ENCODE measurements at places on chromosomes 7 and 10. TPM values are rescaled to one million over a fixed set of nuclear protein-coding genes. Genes with fewer than 3 reads are reported as not detected.

DNA sequence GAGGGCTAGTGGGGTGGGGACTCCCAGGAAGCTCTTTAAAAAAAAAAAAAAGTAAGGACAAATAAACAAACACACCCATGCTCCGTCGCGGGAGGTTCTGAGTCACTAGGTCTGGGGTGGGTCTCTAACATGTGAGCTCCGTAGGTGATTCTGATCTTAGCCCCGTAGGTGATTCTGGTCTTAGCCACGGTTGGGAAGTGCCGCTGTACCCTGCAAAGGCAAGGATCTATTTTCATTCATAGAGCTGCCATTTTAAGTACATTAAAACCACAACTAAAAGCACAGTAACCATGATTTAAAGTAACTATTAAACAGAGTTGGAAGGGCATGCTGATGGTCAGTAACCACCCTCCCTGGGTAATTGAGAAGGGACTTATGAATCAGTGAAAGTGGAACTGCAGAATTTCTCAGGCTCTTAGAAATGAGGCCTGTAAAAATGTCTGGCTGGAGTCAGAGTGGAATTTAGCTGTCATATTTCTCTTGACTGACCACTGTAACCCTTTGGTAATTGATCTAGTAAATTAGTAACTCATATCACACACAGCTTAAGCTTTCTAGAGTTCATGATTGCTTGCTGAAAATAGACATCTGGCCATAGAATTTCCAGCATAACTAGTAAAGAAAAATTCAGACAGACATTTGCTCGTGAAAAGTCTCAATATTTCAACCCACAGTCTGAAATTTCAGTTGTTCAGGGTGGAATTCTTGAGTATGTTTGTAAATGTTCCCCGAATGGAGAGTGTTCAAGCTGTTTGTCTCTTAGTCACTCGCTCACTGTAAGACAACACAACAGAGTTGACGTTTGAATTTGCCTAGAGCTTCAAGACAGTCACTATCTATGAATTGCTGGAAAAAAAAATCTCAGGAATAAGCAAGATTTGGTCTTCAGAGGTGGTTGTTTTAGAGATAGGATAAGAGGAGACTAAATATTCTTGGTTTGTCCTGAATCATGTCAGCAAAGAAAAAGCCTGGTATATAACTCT lies 34.2 kb upstream of the TCF7L2 start:
- DNase-seq = no peak

GRCh38 chr7:116828281-116828680 lies 34.1 kb upstream of the CAPZA2 start:
- no peak for DNase-seq

The RHBDD2 gene
- 119 TPM for polyA plus RNA-seq

DNA sequence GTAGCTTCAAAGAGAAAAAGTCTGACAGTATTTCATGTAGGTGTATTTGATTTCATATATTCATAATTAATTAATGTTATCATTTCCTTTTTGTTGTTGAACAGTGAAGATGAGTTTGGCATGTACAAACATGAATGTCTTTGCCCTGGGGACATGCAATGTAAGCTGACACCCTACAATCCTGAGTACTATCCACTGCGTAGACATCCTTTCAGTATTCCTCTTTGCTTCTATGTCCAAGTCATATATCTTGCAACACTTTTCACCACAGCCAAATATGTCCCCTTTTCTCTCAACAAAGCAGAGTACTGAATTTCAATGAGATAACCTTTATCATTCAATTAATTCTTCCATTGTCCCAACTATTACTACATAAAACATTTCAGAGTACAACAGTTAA lies 93.6 kb downstream of the GPR37 start:
- DNase-seq = no peak

- no peak for DNase-seq
These were observed 26.5 kb downstream of the GTF2IRD1 start for GRCh38 chr7:74479961-74480829.

DNA sequence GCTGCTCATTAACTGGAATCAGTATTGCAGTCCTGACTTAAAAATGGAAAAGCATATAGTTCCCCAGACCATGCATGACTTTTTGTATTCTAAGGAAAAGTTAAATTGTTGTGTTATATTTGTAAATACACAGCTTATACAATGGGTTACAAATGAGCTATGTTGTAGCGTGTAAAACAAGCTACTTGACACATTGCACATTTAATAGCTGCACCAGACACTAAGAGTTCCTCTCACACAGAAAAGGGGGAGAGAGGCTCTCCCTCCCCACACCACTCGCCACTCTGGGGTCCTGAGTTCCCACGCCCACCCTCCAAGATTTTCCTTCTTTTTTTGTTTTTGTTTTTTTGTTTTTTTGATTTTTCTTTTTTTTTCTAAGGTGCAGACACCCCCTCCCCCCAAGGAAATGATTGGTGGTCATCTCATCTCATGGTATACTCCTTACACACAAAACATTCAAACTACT lies 6.3 kb downstream of the KLF6 start:
- DNase-seq = peak; percentile 23

DNA sequence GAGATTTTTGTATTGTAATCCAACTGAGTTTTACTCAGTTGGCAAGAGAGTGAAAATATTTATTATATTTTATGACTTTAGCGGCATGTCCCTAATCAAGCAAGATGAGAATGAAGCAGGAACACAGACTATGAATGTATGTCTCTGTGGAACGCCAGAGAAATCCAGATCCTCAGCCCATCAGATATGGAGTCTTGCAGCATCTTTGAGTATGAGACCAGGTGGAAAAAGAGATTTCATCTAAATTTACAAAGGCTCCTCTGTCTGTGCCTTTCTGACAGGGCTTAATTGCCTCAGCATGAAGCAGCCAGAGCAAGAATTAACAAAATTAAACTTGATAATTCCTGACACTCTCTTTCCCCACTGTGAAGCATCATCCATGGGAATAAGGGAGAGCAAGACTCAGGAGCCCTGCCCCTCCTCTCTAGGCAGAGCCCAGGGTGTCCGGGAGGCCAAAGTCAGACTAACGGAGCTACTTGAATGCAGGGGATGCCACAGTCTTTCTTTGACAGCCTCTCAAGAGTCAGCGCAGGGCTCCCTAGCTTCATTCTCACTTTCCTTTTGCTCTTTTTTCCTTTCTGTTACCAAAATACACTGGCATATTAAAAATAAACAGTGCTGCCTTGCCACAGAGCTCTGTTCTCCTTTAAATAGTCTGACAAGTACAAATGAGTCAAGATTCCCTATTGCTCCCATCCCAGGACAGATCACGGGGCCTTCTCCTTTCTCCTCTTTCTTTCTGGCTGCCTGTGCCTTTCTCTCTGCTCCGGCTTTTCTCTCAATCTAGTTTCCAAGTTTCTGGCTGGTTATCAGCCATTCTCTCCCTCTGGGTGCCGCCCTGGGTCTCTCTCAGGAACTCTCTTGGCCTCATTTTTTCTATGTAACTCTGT lies 132.2 kb upstream of the INHBA start:
- DNase-seq = no peak

The METTL27 gene
- polyA plus RNA-seq = 0.49 TPM

GRCh38 chr7:110157631-110158362 lies 933.1 kb upstream of the LRRN3 start:
- no peak for DNase-seq

The MINDY4 gene
- 0.23 TPM for polyA plus RNA-seq

The PNLIPRP2 gene
- not detected for polyA plus RNA-seq

The LRGUK gene
- polyA plus RNA-seq = not detected
